ENCODE measurements at places on chromosomes 11 and 22. TPM values are rescaled to one million over a fixed set of nuclear protein-coding genes. Genes with fewer than 3 reads are reported as not detected.

GRCh38 chr22:49734390-49734789 lies 93.3 kb downstream of the BRD1 start:
- no peak for DNase-seq
- H3K27ac ChIP-seq: no peak overlapping the region
- no peaks in the 10 kb centered on the region for H3K36me3 ChIP-seq
- no peak overlapping the region for H3K4me3 ChIP-seq
- no peaks in the 10 kb centered on the region for H3K27me3 ChIP-seq
- H3K4me1 ChIP-seq: no peaks in the 10 kb centered on the region

DNA sequence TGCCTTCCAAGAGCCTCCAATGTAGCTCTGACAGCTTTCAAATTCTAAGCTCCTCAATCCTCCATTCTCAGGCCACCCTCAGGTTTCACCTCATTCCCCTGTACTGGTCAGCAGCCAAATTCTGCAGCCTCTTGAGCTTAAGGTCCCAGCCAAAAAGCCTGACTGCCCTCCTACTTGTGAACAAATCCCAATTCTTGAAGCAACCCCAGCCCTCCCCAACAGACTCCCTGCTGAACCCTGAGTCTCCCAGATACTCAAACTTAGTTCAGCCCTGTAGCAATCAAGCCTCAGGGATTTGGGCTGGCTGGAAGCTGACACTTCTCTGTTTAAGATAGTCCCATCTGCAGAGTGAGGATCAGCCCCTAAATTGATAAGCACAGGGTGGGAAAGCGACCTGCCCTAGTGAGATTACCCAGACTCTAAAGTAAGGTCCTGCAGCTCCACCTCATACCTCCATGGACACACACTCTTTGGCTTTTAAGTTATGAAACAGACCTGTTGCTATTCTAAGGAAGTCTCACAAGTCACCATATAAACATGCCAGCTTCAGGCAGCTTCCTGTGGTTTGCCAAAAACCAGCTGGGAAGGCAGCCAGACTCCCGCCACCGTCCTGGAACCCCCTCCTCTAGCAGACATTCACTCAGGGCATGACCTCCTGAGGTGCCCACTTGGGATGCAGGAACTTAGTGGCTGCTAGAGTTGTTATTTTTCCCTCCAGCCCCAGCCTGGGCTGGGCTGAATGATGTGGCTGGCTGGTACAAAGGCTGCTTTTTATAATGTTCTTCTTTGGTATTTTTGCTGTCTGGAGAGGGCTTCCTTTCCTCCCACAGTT lies 82.5 kb upstream of the PICALM start:
- H3K27ac ChIP-seq: peak overlapping the region; percentile 85
- H3K27me3 ChIP-seq: no peaks in the 10 kb centered on the region
- peak; percentile 76 for DNase-seq
- peaks cover 4% of the 10 kb centered on the region for H3K4me1 ChIP-seq
- no peak overlapping the region for H3K4me3 ChIP-seq

DNA sequence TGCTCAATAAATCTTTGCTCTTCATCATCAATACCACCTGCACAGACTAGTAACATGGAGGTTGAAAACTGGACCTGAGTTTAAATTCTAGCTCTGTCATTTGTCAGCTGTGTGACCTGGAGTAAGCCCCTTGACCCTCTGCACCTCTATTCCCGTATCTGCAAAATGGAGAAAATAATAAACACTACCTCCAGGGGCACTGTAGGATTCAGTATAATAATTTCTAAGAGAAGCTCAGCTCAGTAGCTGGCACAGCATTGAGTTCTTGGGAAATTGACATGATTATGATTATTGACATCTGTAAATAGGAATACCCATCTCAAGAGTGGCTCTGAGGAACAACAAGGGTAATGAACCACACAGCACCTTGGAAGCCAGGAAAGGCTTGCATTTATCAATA lies 78.4 kb downstream of the MN1 start:
- H3K27ac ChIP-seq: no peak overlapping the region
- no peak overlapping the region for H3K4me3 ChIP-seq
- no peaks in the 10 kb centered on the region for H3K27me3 ChIP-seq
- DNase-seq: no peak

Gene TMEM126A
- 33.9 TPM for total RNA-seq
